ENCODE measurements at places on chromosomes 16 and 17.
A peak's percentile ranks its signal among the peaks of the same experiment; 100 is the strongest.

- peak; percentile 29 for DNase-seq
These were observed 1.5 kb downstream of the CD300LF start for GRCh38 chr17:74711058-74711824.

GRCh38 chr17:42682722-42683403, 532 bp downstream of the CNTNAP1 start:
- peak; percentile 56 for DNase-seq

GRCh38 chr16:77553130-77553529, 118.3 kb upstream of the ADAMTS18 start:
- no peak for DNase-seq

DNA sequence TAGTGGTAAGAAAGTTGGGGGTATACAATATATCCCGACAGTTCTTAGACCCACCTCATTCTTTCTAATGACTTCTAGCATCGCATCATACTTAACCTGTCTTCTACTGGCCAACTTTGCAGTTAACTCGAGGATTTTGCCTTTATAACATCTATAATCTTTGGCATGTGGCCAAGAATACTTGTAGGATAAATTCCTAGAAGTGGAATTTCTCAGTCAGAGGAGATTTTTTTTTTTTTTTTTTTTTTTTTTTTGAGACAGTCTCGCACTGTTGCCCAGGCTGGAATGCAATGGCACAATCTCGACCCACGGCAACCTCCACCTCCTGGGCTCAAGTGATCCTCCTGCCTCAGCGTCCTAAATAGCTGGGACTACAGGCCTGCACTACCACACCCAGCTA, 253.5 kb downstream of the MRTFB start:
- DNase-seq, result no peak

- peak; percentile 92 for DNase-seq
These were observed 95.5 kb downstream of the GNAO1 start for GRCh38 chr16:56286809-56287208.

DNA sequence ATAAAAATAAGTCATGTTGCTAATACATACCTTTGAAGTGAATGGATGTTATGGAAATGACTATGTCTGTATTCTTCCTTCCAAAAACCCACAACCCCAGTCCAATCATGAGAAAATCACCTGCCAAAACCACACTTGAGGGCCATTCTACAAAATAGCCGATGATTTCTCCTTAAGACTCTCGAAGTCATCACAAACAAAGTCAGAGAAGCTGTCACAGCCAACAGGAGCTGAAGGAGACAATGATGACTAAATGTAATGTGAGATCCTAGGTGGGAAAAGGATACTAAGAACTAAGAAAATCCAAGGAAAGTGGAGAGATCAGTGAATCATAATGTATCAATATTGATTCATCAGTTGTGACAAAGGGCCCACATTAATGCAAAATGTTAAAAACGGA, 432.9 kb upstream of the DYNLRB2 start:
- no peak for DNase-seq

- DNase-seq, result no peak
These were observed 5.8 kb downstream of the THRA start for GRCh38 chr17:40068584-40068916.

DNA sequence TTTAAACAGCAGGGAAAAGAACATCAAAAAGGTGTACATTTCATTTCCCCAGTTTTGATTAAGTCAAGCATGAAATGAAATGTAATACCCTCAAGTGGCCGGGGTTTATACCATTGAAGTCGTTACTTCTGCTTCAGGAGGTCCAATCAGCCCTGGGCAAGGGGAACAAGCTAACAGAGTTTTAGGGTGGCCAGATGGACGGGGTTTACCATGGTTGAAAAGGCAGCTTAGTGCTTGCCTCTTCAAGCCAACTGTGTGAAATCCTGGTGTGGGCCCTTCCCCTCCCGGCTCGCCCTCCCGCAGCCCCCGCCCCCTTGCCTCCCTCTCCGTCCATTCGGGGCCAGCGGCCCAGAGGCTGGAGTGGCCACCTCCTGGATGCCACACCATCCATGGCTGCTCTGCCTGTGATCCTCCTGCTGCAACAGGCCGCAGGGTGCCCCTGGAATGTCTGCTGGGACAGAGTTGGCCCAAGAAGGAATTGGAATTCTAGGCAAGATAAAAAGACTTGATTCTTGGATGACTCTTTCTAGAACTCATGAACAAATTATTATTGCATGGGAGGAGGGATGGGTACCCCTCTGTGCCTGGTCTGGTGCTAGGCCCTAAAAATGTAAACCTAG, 296.2 kb upstream of the IRX3 start:
- DNase-seq, result no peak

- no peak for DNase-seq
These were observed 109.0 kb upstream of the FAM20A start for GRCh38 chr17:68710035-68710780.

DNA sequence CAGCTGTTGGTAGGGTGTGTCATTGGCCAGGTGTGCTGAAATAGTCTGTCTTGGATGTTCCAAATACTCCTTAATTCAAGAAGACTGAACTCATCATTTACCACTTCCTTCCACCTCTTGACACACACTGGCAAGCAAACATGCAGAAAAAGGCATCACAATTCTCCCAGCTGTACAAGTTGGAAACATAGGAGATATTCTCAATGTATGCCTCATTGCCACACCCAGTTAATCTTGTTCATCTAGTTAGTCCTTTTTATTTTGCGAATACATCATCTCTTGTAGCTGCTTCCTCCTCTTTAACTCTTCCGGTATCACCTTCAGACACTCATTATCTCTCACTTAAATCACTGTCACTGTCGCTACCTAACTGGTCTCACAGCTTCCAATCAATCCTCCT, 75.1 kb upstream of the GOT2 start:
- no peak for DNase-seq

- peak; percentile 9 for DNase-seq
These were observed 684 bp upstream of the APPBP2 start for GRCh38 chr17:60526726-60527125.

- no peak for DNase-seq
These were observed 133.1 kb downstream of the SDK2 start for GRCh38 chr17:73510981-73511718.

GRCh38 chr16:5072334-5073278, 963 bp downstream of the ALG1 start:
- DNase-seq, result no peak

GRCh38 chr17:4764595-4764994, 7.1 kb upstream of the TM4SF5 start:
- peak; percentile 92 for DNase-seq

DNA sequence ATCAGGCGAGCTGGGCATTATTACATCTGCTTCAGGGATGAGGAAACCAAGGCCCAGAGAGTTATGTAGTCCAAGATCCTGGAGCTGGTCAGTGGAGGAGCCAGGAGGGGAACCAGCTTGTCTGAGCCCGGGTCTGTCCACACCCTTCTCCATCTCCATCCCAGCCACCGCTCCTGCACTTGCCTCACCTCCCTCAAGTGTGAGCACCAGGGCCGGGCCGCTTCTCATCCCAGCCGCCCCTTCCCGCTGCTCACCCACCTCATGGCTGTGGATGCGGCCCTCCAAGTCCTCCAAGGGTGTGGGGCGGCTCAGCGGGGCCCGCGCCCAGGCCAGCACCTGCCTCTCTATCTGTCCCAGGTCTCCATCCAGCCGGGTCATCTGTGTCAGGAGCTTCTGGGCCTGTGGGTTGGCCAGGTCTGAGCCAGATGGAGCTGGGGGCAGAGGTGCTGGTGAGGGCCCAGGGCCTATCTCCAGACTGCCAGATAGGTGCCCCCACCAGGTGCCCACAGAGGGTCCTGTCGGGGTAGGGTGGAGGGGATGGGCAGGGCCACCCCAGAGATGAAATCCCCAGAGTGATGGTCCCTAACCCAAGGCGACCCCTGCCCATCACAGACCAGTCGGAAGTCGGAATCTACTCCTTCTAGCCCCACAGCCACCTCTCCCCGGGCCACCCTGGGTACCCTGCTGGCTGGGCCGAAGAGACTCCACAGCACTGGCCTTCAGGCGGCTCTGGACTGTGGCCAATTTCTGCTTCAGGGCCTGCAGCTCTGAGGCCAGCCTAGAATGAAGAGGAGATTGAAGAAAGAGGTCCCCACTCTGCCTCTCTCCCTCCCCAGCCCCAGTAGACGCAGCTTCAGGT, 9.4 kb downstream of the EVPL start:
- no peak for DNase-seq

- peak; percentile 7 for DNase-seq
These were observed 1.3 kb downstream of the GPATCH8 start for GRCh38 chr17:44501866-44502375.

All from suppressor macrophage (primary cell).